Right kidney (tissue), 9 donors: ENCODE measurements at places on chromosomes 13 and 19.

- DNase-seq, result no peak
Measured at GRCh38 chr19:46785054-46785979, 3.1 kb downstream of the SLC1A5 start.

GRCh38 chr19:16382775-16383543 is 58.3 kb downstream of the KLF2 start:
- peak; percentile 66 for DNase-seq

GRCh38 chr13:97506511-97506910 is 72.5 kb downstream of the RAP2A start:
- no peak for DNase-seq

GRCh38 chr19:15286688-15287365 is 45.5 kb downstream of the BRD4 start:
- no peak for DNase-seq

- DNase-seq, result no peak
Measured at GRCh38 chr13:40231311-40231710, 435.1 kb downstream of the FOXO1 start.

DNA sequence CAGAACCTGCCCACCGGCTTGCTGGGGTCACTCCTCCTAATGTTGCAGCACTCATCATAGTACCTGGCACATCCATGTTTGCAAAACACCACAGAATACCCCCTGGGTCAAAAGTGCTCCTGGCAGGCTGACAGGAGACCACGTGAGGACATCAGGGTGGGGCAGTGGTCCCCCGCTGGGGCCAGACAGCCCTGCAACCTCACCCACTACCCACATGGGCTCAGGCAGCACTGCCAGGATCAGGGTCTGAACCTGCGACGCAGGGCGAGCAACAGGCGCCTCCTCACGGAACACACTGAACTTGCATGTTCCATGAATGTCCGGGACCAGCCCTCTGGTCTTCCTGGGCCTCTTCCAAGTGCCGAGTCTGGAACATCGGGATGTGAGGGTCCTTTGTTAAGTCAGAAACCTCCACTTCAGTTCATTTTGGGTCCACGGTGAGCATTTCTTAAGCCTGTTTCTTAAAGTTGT is 1.4 kb upstream of the SLC7A9 start:
- no peak for DNase-seq
